ENCODE measurements at places on chromosomes 16 and 17.
A peak's percentile ranks its signal among the peaks of the same experiment; 100 is the strongest.

DNA sequence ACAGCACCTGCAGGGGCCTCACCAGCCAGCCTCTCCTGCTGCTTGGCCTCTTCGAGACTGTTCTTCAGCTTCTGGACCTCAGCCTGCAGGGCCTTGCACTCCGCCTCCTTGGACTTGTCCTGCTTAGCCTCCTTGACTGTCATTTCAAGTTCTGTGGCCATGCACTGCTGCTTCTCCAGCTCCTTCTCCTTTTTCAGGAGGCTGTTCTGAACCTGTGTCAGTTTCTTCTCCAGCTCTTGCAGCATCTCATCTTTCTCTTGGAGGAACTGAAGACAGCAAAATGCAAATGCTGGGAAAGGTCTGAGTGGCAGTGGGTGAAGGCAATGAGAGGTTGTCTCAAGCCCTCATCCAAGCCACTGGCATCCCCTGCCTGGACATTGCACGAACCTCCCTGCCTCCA, 39.1 kb downstream of the DHX38 start:
- DNase-seq: no peak

DNA sequence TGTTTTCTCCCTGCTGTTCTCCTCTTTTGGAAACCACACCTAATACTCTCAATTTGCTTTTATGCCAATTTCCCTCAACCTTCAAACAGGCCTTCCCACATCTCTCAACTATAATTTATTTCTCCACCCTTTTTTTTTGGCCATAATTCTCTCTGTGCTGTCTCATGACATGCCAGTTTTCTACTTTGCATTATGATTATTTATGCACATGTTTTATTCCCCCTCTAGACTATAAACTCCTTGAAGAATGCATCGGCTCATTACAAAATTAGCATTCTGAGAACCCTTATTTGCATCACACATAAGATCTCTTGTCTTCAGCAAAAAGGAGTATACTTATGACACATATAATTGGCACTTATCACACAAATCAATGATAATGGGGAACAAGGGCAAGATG, 10.9 kb upstream of the LYRM9 start:
- no peak for DNase-seq

DNA sequence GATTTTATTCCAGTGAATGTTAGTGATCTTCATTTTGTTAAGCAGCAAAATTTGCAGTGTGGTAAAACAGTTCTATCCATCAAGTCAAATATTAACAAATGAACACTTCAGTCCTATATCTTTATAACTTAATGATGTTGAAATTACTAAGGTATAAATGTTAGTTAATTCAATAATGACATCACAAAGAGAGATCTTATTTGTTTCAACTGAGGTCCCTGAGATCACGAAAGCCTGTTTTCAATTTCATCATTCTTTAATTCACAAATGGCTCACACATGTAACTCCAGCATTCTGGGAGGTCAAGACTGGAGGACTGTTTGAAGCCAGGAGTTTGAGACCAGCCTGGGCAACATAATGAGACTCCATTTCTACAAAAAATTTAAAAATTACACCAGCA, 13.9 kb downstream of the SMURF2 start:
- DNase-seq: no peak

DNA sequence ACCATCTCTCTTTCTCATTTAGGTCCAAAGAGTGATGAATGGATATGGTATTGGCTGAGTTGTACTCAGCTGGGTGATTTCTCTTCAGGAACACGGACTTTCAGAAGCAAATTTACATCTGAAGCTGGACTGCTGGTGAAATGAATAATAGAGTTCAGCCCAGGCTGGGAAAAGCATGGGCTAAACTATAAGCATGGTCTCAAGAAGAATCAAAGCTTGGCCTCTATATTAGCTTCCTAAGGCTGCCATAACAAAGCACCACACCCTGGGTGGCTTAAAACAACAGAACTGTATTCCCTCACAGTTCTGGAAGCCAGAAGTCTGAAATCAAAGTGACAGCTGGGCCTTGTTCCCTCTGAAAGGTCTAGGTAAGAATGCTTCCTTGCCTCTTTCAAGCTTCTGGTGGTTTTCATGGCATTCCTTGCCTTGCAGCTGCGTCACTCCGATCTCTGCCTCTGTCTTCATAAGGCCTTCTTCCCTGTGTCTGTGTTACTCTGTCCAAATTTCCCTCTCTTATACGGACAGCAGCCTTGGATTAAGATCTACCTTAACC, 89.8 kb upstream of the CES5A start:
- no peak for DNase-seq

GRCh38 chr16:15708096-15708495, 58.1 kb downstream of the NDE1 start:
- DNase-seq: no peak

GRCh38 chr17:17714261-17714866, 33.1 kb downstream of the RAI1 start:
- DNase-seq: no peak

GRCh38 chr16:79009896-79010295, 590.6 kb downstream of the MAF start:
- DNase-seq: no peak

DNA sequence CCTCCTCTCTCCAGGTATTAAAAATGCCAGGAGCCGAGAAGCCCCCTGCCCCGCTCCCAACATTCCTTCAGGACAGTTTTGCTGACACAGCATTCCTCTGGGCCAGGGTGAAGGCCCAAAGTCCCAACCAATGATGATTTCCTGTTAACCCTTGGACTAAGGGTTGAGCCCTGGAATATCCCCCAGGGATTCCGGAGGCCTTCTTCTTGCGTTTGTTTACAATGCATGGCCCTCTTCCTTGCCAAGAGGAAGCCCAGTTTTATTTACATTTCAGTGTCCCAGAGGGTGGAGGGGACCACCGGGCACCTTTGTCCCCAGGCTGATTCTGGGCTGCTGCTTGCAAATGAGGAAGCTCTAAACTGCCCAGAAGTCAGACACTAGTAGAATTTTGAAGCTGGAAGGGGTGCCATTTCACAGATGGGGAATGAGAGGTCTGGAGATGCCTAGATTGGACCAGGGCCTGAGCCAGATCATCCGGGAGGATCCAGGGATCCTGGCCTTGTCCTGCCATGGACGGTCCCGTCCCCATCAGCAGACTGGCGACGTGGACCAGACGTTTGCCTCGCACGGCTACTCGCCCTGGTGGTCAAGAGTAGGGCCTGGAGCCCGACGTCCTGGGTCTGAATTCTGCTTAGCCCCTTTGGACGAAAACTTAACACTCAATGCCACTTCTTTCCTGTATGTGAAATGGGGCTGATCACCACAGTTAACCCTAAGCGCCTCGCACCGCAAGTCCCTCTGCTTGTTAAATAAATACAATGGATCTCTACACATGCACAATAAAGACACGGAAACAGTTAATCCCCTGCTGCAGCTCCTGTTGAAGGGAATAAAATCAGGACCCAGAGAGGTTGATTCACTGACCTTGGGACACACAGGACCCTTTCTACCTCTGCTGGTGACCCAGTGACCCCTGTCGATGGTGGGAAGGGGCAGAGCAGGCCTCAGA, 55.6 kb upstream of the CIBAR2 start:
- DNase-seq: no peak

GRCh38 chr17:51166987-51167931, 1.0 kb downstream of the NME2 start:
- peak; percentile 29 for DNase-seq

DNA sequence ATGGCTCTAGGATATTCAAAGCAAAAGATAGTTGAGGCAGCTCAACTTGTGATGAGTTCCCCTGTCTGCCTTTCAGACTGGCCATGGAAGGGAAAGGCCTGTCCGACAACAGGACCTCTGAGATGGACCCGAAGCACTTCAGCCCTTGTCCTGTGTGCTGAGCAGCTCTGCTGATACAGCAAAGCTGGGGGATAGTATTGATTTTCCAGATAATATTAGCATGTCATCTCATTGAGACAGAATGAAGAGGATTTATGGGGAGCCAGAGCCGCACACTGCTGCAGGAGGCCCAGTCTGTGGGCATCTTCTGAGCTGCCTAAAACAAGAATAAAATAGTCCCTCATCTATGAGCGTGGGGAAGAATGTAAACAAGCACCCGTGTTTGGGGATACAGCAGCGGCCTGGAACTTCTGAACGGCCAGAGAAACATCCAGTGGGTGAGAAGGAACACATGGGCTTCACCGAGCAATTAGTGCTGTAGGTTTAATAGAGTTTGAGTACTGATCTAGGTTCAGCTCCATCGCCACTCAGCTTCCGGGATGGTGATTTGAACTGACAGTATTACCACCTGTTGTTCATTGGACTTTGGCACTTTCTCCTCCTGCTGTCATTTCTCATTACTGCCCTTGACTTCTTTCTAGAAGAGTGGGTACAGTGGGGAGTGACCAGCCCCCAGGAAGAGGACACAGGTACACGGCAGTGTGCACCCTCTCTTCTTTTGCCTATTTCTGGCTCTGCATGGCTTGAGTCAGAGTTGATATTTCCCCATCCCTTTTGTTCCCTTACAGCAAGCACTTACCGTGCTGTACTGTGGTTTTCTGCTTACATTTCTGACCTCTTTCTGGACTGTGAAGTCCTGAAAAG, 96.5 kb upstream of the TBX2 start:
- DNase-seq: no peak

DNA sequence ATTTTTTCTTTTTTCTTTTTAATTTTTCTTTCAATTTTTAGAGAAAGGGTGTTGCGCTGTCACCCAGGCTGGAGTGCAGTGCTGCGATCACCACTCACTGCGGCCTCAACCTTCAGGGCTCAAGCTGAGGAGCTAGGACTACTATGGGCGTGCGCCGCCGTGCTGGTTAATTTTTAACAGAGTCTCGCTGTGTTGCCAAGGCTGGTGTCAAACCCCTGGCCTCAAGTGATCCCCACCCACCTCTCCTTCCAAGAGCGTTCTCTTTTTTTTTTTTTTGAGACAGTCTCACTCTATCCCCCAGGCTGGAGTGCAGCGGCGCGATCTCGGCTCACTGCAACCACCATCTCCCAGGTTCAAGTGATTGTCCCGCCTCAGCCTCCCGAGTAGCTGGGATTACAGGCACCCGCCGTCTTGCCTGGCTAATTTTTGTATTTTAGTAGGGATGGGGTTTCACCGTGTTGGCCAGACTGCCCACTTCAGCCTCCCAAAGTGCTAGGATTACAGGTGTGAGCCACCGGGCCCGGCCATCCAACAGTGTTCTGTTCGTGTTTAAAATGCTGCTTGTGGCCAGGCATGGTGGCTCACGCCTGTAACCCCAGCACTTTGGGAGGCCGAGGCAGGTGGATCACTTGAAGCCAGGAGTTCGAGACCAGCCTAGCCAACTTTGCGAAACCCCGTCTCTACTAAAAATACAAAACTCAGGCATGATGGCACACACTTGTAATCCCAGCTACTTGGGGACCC, 14.5 kb upstream of the RPL13 start:
- no peak for DNase-seq

DNA sequence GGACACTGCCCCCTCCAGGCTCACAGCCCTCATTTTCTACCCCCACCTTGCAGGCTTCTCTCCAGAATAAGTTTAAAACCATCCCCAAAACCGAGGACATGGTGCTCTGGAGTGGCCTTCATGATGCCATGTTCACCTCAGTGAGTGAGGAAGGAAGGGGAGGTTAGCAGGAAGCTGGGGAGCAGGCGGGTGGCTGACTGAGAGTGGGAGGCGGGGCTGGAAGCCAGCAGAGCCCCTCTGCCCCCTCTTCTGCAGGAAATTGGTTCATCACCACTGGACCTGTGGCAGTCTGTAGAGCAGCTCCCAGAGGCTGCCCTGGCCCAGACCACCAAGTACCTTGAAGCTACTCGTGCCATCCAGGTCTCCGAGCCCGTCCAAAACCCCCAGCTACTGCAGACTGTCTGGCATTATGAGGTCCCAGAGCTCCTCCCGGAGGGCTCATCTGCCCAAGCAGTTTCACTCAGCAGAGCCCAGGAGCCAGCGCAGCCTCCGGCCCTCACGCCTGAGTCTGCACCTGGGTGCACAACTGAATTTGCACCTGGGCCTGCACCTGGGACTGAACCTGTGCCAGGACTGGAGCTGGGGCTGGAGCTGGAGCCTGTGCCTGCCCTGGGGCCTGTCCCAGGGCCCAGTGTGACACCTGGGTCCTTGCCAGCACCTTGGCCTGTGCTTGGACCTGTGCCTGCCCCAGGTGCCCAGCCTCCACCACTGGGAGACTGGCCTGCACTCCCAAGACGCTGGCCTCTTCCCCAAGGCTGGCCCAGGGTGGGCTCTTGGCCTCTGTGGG, 19.0 kb downstream of the C16orf96 start:
- no peak for DNase-seq

GRCh38 chr16:64406770-64407181, 715.1 kb downstream of the CDH11 start:
- no peak for DNase-seq

DNA sequence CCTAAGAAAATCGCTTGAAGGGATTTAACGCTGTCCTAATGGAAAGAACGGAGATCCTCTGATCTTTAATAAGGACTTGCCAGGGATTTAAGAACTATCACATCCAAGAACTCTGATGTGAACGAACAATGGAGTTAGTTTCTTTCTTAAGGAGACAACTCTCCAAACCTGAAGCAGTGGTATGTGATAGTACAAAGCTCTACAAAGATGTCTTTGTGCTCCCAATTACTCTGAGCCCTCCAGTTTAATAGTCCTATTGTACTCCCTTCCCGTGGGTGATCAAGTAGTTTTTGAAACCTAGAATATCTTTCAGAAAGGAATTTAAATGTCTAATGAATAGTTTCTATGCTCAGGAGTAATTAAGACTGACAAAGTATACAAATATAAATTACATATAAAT, 123.8 kb downstream of the FTO start:
- DNase-seq: no peak

DNA sequence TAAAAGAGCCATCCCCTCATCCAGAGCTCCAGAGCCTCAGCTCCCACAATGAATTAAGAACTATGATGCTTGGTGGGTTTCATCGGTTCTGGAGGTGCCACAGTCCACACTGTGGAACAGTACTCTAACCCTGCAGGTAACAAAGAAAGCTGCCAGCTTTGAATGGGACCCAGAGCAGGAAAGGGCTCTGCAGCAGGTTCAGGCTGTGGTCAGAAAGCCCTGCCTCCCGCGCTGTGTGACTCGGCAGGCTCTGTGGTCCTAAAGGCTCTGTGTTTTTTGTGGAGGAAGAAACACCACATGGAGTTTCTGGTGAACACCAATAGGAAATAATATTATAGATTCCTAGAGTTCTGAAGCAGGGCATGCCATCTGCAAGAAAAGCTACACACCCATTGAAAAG, 32.5 kb downstream of the MRPS23 start:
- DNase-seq: no peak

- DNase-seq: no peak
Measured at GRCh38 chr17:31915456-31916100, 14.1 kb upstream of the UTP6 start.

Data from CMK (cell line).